Activated CD4-positive, alpha-beta T cell treated with anti-CD3 and anti-CD28 coated beads for 48 hours (primary cell): ENCODE measurements at places on chromosomes 11 and 22.

DNA sequence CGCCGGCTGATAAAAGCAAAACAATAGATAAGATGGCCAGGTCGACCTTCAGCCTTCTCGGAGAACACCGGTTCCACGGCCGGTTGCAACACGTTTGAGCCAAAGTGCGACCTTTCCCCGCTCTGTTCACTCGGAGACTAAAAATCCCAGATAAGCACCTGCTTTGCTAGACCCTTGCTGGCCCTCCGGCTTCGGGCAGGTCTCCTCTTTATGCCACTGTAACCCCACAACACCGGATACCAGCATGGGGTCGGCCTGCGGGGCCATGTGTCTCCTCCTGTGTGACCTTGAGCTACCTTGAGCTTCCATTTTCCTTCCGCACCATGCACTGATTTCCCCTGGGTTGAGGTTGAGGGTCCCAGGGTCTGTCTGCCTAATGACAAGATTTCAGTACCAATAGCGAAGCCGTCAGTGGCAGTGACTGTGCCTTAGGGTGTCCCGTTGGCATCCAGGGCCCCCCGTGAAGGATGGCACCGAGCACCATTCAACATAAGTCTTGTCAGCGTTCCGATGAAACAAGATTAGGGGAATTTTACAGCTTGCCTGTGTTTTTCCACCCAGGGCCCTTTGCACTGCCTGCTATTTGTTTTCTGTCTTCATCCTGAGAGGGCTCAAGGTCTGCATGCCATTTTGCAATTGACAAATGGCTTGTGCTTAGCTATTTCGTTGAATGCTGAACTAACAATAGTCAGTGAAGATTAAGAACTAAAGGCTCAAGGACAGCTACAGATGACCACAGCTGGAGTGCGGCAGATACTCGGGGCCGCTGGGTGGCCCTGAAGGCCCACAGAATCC lies 118.6 kb downstream of the KCNQ1 start:
- no peak for DNase-seq

DNA sequence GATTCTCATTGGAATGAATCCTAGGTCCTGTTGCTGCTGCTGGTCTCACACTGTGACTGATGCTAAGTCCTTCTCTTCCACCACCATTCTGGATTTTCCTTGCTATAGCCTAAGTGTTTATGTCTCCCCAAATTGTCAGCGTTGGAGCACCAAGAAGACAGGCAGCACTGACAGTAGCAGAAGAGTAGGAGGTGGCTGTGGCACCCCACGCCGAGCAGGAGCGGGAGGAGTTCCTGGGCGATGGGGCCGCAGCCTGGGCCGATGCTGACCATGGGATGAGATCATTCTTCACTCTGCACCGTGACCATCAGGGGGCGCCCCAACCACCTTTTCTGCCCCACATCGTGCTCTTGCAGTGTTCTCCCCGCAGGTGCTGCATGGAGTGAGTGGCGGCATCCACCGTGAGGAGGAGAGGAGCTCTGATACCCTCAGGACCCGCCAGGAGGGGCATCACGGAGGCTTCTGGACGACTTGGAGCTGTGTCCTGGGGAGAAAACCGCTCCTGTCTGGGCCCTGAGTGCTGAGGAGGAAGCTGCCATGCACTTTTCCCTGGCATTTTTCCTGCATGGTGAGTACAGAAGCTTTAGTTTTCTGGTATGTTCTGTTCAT lies 57.0 kb downstream of the LRRC74B start:
- peak; percentile 89 for DNase-seq

GRCh38 chr11:61121192-61121831 lies 19.0 kb downstream of the CD5 start:
- DNase-seq = no peak

- DNase-seq = no peak
Observed at GRCh38 chr11:103949781-103950180, 86.7 kb upstream of the DDI1 start.

GRCh38 chr22:49047447-49047846 lies 780.2 kb downstream of the BRD1 start:
- no peak for DNase-seq

DNA sequence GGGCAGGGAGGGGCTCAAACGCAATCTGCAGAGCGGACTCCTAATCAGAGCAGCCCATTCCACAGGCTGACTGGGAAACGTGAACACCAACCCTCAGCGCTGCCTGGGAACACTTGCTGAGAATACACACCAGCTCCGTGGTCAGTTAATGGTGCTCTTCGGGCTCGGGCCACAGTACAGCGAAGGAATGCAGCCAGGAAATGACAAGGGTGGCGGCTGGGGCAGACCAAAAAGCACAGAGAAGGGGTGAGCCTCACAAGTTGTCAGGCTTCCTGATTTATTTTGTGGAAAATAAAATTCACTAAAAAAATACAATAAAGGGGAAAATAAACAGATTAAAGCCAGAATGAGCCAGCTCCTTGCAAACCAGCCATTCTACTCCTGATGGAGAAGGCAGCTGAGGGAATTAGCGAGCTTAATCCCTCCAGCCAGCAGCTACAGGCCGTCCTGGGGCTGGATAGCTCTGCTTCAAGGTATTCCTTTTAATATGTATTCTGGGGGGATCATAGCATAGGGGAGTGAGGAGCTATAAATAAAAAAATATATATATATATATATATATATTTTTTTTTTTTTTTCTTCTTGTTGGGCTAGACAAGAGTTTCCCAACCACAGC lies 165.5 kb upstream of the NTM start:
- DNase-seq = no peak

GRCh38 chr22:27808451-27809225 lies 7.1 kb upstream of the MN1 start:
- DNase-seq = no peak

- DNase-seq = peak; percentile 77
Observed at GRCh38 chr22:22235558-22235957, 9.0 kb upstream of the VPREB1 start.

DNA sequence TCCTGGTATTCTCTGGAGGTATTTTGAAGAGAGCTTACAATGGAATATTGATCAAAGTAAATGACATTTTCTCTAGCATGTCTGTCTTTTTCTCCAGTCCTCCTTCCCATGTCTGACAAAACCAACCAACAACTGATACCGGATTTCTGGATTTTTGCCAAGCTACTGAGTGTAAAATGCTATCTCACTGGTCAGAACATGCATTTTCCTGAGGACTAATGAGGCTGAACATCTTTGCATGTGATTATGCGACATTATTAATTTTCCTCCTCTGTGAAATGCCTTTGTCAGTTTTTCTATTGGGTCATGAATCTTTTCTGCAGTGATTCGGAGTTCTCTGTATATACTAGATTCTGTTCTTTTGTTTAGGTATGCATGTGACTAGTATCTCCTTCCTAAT lies 51.4 kb downstream of the CDON start:
- no peak for DNase-seq

- DNase-seq = no peak
Observed at GRCh38 chr22:42922374-42923191, 65.5 kb upstream of the ARFGAP3 start.

- no peak for DNase-seq
Observed at GRCh38 chr11:3000032-3000961, 8.2 kb upstream of the NAP1L4 start.

DNA sequence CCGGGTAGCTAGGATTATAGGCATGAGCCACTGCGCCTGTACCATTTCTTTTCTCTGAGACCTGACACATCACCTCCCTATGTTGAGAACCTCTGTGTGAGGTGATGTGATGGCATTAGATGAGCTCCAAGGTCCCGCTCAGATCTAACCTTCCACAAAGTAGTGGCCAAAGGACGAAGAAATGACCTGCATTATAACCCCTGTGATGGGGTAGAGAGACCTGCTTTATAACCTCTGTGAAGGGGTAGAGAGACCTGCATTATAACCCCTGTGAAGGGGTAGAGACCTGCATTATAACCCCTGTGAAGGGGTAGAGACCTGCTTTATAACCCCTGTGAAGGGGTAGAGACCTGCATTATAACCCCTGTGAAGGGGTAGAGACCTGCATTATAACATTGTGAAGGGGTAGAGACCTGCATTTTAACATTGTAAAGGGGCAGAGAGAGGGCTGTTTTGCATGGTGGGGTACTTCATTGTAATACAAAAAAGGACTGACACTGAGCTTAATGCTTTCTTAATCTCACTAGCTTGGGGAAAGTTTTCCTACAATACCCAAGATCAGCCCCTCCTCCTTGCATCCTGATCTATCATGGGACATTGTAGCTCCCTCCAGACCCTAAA lies 8.5 kb downstream of the MIEF1 start:
- DNase-seq = no peak

DNA sequence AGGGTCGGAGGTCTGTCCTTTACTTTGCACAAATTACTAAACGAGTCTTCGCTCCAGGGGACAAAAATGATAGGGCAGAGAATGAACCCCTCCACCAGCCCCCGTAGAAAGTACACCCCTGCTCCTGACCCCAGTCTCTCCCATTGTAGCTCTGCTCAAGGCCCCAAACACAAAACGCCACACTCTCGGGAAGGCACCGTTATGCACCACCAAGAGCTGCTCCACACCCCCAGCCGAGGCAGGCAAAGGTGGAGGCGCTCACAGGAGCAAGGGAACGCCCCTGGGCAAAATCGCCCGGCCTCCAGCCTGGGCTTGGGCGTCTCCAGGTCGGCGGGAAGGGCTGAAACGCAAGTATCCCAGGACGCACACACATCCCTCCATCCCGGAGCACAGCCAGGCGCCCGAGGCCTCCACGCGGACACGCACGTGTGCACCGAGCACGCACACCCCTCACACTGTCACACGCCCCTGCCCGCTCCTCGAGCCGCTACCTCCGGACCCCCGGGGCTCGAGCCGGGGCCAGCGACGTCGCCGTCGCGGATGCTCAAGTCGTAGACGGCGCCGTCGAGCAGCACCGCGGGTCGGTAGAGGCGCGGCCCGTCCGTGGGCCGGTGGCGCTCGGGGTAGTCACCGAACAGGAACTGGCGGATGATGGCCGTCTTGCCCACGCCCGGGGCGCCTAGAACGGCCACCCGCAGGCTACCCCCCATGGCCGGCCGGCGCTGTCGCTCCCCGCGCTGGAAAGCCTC lies 786 bp downstream of the RASL10A start:
- no peak for DNase-seq

DNA sequence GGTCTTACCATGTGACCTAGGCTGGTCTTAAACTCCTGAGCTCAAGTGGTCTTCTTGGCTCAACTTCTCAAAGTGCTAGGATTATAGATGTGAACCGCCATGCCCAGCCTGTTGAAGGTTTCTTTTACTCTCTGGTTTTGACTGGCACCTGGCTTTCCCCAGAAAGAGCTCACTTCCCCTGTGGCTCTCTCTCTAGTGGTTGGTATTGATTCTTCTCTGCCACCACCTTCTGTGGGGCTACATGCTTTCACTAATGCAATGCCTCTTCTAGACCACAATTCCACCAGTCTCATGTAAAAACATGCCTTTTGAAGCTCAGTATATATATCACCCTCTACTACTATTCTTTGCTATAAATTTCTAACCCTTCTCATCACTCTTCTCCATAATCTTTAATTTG lies 67.2 kb downstream of the CCDC83 start:
- no peak for DNase-seq

DNA sequence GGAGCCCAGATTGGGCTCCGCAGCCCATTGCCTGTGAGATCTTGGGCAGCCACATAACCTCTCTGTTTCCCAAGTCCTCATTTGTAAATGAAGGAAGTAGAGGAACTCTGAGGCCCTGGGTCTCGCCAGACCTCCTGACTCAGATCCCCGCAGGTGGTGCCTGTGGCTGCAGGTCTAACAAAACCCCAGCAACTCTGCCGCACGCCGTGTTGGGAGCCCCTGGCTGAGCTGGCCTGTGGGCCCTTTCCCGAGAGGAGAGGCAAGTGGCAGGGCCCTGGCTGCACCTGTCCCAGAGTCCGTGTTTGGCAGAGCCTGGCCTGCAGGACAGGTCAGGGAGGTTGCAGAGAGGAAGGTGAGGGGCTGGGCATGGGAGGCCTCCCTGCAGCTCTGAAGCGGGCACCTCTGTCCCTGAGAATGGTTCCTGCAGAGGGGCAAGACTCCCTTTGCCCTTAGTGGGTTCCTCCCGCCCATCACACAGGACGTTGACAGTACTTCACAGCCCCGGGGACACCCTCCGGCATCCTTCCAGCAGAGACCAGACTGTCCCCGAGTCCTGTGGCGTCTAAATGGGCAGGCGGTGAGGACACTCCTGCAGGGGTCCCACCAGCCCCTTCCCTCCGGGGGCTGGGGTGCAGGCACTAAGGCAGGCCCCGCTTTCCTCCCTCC lies 67.7 kb downstream of the ARHGAP8 start:
- no peak for DNase-seq

GRCh38 chr11:50423208-50423607 lies 390.5 kb downstream of the OR4C45 start:
- no peak for DNase-seq

DNA sequence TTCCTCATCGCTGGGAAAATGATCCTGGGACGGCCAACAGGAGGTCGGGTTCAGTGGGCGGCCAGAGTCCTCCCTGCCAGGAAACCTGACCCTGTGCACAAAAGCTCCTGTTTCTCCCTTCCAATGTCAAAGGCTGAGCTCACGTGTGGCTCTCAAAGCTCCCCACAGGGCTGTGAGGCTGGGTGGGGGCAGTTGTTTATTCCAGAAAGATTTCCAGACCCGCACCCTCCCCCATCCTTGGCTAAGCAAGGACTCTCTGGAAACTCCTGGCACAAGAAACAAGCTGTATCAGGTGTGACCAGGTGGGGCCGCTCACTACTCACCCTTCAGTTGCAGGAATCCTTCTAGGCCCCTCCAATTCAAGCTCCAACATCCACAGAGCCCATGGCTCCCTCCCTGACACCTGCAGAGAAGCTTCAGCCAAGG lies 131.9 kb downstream of the SHANK2 start:
- no peak for DNase-seq

GRCh38 chr11:130872102-130872501 lies 44.2 kb downstream of the SNX19 start:
- DNase-seq = no peak

GRCh38 chr11:2223153-2223794 lies 47.1 kb downstream of the ASCL2 start:
- DNase-seq = no peak

DNA sequence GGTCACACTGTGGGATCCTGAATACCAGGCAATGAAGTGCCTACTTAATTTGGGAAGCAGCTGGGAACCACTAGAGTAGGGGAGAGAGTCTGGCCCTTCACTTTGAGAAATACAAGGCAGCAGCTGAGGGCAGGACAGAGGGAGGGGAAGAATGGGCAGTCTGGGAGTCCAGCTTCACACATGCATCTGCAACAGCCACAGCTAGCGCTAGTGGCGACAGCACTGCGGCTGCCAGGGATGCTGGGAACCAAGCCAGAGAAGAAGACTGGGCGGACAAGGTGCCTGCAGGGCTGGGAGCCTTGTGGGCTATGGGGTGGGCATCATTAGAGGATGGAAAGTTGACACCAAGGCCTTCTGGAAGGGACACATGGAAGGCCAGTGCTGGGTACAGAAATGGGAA lies 15.8 kb downstream of the SCUBE2 start:
- no peak for DNase-seq

GRCh38 chr22:22894740-22895731 lies 7.4 kb downstream of the IGLL5 start:
- no peak for DNase-seq

- DNase-seq = no peak
Observed at GRCh38 chr11:101046947-101047346, 82.7 kb downstream of the PGR start.

DNA sequence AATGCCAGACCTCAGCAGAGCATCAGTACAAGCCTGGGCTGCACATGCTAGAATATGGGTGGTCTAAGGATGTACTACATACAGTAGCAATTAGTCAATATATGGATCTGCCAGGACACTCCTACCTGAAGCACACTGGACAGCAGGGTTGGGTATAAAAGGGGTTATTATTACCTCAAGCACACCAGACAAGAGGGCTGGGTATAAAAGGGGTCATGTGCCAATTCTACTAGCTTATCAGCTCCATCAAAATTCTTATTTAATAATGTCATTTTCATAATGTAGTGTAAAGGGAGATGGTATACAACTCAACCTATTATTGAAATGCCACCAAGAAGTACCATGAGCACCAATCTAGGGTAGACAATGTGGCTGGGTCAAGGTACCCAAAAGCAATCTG lies 44.7 kb upstream of the PRODH start:
- DNase-seq = no peak
